CD4-positive, alpha-beta T cell treated with Interleukin-10 for 1 hour (primary cell): ENCODE measurements at places on chromosomes 6 and 20.

DNA sequence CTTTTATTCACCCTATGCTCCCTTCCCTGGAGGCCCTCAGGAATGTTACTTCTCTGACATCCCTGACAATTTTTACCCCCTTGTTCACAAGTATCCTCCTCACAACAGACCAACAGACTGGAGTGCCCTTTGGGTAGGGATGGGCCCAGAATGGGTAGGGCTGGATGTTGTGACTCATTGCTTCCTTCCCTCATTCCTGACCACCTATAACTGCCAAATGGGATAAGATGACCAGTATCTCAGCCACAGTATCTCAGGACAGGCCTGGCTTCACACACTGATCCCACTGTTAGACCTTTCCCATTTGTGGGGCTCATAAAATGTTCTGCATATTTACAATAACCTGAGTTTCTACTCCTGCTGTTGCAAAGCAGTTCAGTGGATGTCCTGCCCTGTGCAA is 223.0 kb upstream of the LRFN2 start:
- no peak for DNase-seq

DNA sequence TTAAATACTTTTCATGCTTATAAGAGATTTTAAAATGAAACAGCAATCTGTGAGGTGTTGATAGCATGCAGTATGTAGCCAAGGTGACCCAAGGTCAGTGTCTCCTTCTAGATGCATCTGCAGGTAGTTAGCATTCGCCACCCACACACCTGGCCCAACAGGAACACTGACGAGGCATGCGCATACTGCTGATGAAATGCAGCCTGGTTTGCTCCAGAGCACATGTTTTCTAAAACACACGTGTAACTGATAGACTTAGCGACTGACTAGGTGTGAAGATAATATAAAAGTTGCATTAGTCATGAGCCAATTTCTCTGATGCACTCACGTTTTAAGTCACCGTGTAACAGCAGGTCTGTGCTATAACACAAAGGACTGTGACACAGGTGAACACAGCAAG is 77.1 kb upstream of the RPS6KA2 start:
- DNase-seq: no peak

GRCh38 chr6:162951164-162951743 is 223.5 kb downstream of the PACRG start:
- no peak for DNase-seq

- no peak for DNase-seq
Measured at GRCh38 chr6:11522812-11523605, 14.5 kb upstream of the TMEM170B start.

- no peak for DNase-seq
Measured at GRCh38 chr6:161057103-161058091, 65.8 kb downstream of the MAP3K4 start.

DNA sequence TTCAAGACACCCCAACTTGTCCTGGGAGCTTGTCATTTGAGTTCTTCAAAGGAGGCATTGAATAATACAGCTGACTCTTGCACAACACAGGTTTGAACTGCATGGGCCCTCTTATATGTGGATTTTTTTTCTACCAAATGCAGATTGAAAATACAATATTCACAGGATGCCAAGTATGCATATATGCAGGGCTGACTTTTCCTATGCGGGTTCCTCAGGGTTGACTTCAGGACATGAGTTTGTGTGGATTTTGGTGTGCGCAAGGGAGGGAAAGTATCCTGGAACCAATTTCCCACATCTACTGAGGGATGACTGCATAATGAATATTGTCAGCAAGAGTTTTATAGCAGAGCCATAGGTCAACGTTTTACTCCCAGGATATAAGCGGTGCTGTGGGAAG is 70.0 kb upstream of the RALY start:
- no peak for DNase-seq

DNA sequence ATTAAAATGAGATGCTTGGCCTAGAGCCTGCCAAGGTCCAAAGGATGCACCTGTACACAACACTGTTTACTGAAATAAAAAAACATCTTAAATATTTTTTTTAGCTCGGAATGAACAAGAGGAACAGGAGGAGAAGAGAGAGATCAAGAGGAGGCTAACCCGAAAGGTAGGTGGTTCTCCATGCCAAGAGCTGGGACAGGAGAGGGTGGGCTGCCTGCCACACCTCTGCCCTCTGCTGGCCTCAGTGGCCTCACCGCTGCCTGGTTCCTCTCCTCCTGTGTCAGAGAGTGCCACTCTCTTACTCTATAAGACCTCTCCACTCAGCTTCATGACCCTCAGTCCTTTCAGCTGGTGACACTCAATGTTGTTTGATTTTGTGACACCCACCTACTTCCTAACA is 50.2 kb downstream of the TBC1D7 start:
- DNase-seq: no peak
